A549 treated with dexamethasone at 1 μM for 4 hours (cell line): ENCODE measurements at places on chromosomes 3 and 15. TPM values are rescaled to one million over a fixed set of nuclear protein-coding genes. Genes with fewer than 3 reads are reported as not detected.

The PAK6 gene
- 0.29 to 0.68 TPM (median 0.34 TPM) in 5 replicates for total RNA-seq

The SLCO2A1 gene
- 0.16 to 0.38 TPM (median 0.20 TPM) in 5 replicates for total RNA-seq

The TMEM158 gene
- total RNA-seq: 7.2 to 9.7 TPM (median 8.6 TPM) in 5 replicates

The PLXND1 gene
- total RNA-seq: 81.9 to 121 TPM (median 103 TPM) in 5 replicates

The QRICH1 gene
- 34.0 to 45.6 TPM (median 41.5 TPM) in 5 replicates for total RNA-seq

The THAP10 gene
- total RNA-seq: 4.1 to 5.6 TPM (median 4.7 TPM) in 5 replicates

The IL12A gene
- 1.1 to 1.5 TPM (median 1.3 TPM) in 5 replicates for total RNA-seq

The EHHADH gene
- 2.2 to 4.1 TPM (median 3.3 TPM) in 5 replicates for total RNA-seq

The SPTBN5 gene
- total RNA-seq: 0.07 to 0.25 TPM (median 0.16 TPM) in 5 replicates

The DENND4A gene
- total RNA-seq: 4.1 to 7.5 TPM (median 5.7 TPM) in 5 replicates

The PCLAF gene
- total RNA-seq: 106 to 264 TPM (median 118 TPM) in 5 replicates

The MAGI1 gene
- total RNA-seq: 2.3 to 5.1 TPM (median 4.6 TPM) in 5 replicates

The MRPL3 gene
- 97.2 to 106 TPM (median 103 TPM) in 5 replicates for total RNA-seq

The SERPINI2 gene
- total RNA-seq: not detected in 5 replicates

The GMNC gene
- not detected in 5 replicates for total RNA-seq

The SUCNR1 gene
- 0.06 to 0.08 TPM (median 0.07 TPM) in 5 replicates for total RNA-seq

The GPR87 gene
- total RNA-seq: 2.1 to 2.9 TPM (median 2.4 TPM) in 5 replicates

The PIERCE2 gene
- 3.8 to 4.8 TPM (median 4.3 TPM) in 5 replicates for total RNA-seq

The PLEKHO2 gene
- 5.9 to 6.9 TPM (median 6.5 TPM) in 5 replicates for total RNA-seq

The SLC9C1 gene
- not detected in 5 replicates for total RNA-seq

The EPHB1 gene
- total RNA-seq: 0.07 to 0.24 TPM (median 0.09 TPM) in 4 of 5 replicates, not detected in the other

The CKMT1A gene
- 2.4 to 3.3 TPM (median 2.8 TPM) in 5 replicates for total RNA-seq

The RTP1 gene
- not detected in 5 replicates for total RNA-seq

The USP4 gene
- 13.3 to 16.3 TPM (median 15.7 TPM) in 5 replicates for total RNA-seq

The IL5RA gene
- not detected in 5 replicates for total RNA-seq

The SAMMSON gene
- not detected in 5 replicates for total RNA-seq

The CFAP92 gene
- not detected in 5 replicates for total RNA-seq

The DUOXA2 gene
- not detected in 5 replicates for total RNA-seq

The FSIP1 gene
- total RNA-seq: 0.58 to 1.2 TPM (median 0.95 TPM) in 5 replicates

The ARGFX gene
- total RNA-seq: not detected in 5 replicates

The ZCWPW2 gene
- not detected in 5 replicates for total RNA-seq
